ENCODE measurements at places on chromosomes 2 and 18. TPM values are rescaled to one million over a fixed set of nuclear protein-coding genes. Genes with fewer than 3 reads are reported as not detected.
A peak's percentile ranks its signal among the peaks of the same experiment; 100 is the strongest.

- no peaks in the 10 kb centered on the region for H3K36me3 ChIP-seq
- no peak overlapping the region for H3K4me3 ChIP-seq
Observed at GRCh38 chr18:78521136-78521535, 458.5 kb upstream of the SALL3 start.

DNA sequence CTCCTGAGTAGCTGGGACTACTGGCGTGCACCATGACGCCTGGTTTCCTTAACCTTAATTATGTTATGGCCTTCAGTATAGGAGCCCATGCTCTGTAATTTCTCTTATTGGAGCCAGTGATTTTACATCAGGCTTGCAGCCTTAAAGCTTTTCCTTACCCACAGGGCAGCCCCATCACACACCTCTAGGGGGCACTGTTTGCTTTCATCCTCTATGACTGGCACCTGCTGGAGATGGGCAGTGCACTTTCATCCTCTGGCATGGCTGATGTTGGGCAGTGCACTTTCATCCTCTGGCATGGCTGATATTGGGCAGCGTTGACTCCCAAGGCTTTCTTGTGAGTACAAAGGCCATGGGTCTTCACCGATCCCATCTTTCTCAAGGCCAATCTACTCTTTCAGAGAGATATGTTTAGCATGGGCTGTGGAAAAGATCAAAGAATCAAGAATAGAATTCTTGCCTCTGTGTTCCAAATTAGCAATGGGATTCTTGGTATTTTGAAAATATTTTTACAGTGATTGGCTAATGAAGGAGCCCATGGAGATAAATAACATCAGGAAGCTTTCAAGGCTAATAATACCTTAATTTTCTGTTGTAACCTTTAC is 80.7 kb upstream of the MEX3C start:
- no peaks in the 10 kb centered on the region for H3K27me3 ChIP-seq
- DNase-seq = peak; percentile 35
- no peaks in the 10 kb centered on the region for H3K4me1 ChIP-seq
- no peaks in the 10 kb centered on the region for H3K36me3 ChIP-seq
- H3K27ac ChIP-seq = no peak overlapping the region
- no peak overlapping the region for H3K4me3 ChIP-seq

DNA sequence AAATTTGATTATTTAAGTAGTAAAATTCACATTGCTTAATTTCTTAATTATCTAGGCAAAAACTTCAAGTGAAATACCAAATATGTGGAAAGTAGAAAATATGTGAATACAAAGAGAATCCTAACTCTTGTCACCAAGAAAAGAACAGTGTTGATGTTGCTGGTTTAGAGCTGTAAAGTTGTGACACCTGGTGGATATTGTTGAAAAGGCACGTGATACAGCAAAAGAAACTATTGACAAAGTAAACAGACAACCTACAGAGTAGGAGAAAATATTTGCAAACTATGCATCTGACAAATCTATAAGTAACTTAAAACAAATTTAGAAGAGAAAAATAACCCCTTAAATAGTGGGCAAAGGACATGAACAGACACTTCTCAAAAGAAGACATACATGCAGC is 25.6 kb upstream of the ZC3H15 start:
- H3K27ac ChIP-seq = no peak overlapping the region
- no peaks in the 10 kb centered on the region for H3K27me3 ChIP-seq
- peaks cover 6% of the 10 kb centered on the region for H3K4me1 ChIP-seq

- no peak overlapping the region for H3K4me3 ChIP-seq
- no peak overlapping the region for H3K27ac ChIP-seq
- no peak for DNase-seq
- no peaks in the 10 kb centered on the region for H3K36me3 ChIP-seq
Observed at GRCh38 chr18:52636536-52636935, 296.5 kb downstream of the DCC start.

- no peaks in the 10 kb centered on the region for H3K36me3 ChIP-seq
- H3K4me3 ChIP-seq = no peak overlapping the region
- H3K4me1 ChIP-seq = no peaks in the 10 kb centered on the region
- no peak overlapping the region for H3K27ac ChIP-seq
- no peak for DNase-seq
- no peaks in the 10 kb centered on the region for H3K27me3 ChIP-seq
Observed at GRCh38 chr2:218307415-218308090, 15.2 kb upstream of the TMBIM1 start.

- H3K27ac ChIP-seq = no peak overlapping the region
- H3K4me1 ChIP-seq = peaks cover 7% of the 10 kb centered on the region
- no peaks in the 10 kb centered on the region for H3K36me3 ChIP-seq
- no peaks in the 10 kb centered on the region for H3K27me3 ChIP-seq
- no peak for DNase-seq
Observed at GRCh38 chr2:127437056-127437455, 18.8 kb downstream of the PROC start.

DNA sequence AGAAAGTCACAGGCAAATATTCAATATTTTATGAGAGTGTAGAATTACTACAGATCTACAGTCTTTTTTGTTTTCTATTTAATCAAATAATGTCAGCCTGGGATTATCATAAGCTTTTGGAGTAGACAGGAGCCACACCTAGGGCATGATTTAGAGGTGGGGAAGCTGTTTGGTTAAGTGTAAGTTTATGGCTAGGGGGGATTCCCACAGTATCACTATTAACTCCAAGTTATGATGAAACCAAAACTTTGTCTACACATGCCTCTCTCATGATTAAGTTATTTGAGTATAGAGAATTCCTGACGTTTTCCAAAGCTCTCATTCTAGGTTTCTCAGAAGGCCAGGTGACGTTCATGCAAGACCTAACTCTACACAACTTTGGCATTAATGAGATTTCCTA is 2.1 kb downstream of the SERPINB10 start:
- H3K36me3 ChIP-seq = no peaks in the 10 kb centered on the region
- no peaks in the 10 kb centered on the region for H3K27me3 ChIP-seq
- H3K4me3 ChIP-seq = no peak overlapping the region
- no peak for DNase-seq

The GAREM1 gene
- total RNA-seq = 18.7 TPM

The TUBA3D gene
- not detected for total RNA-seq

The KCNF1 gene
- 0.44 TPM for total RNA-seq

The SCN2A gene
- total RNA-seq = 0.25 TPM
